ENCODE measurements at places on chromosomes 3 and 15.
A peak's percentile ranks its signal among the peaks of the same experiment; 100 is the strongest.

DNA sequence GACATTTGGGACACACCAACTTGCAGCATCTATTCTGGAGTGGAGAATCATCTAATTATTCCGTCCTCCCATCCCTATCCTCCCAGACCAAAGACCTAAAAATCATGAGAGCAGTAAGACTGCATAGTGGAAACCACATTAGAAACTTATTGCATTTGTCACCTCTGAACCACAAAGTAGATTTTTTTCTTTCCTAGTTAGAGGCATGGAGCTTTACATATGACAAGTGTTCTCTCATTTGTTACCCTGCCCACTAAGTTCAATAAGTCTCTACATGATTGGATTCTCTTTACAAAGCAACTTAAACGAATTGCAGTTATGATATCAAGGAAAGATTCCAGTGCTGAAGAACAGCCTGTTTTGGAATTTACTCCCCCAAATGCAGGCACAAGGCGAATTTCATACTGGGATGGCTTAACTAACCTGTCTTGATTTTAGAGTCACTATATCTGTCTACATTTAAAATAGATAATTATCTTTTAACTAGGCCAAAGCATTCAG is 42.3 kb upstream of the LRRFIP2 start:
- DNase-seq: no peak

GRCh38 chr15:81211376-81211775 is 14.7 kb downstream of the IL16 start:
- no peak for DNase-seq

GRCh38 chr3:119356646-119357045 is 62.5 kb downstream of the ARHGAP31 start:
- no peak for DNase-seq

- DNase-seq: no peak
Measured at GRCh38 chr3:109241459-109242186, 74.7 kb downstream of the DPPA2 start.

GRCh38 chr3:114527036-114527644 is 233.3 kb downstream of the TIGIT start:
- peak; percentile 47 for DNase-seq

GRCh38 chr3:4864503-4864902 is 114.7 kb upstream of the BHLHE40 start:
- no peak for DNase-seq

GRCh38 chr3:98259-98654 is 98.3 kb upstream of the CHL1 start:
- DNase-seq: no peak

- DNase-seq: peak; percentile 72
Measured at GRCh38 chr3:50246517-50246954, 10.5 kb downstream of the GNAI2 start.

GRCh38 chr3:151316267-151316991 is at the start of gene GPR87:
Gene GPR87 (minus strand): TSS chr3:151316820. CDS start chr3:151300100, 16,720 bp downstream.
- no peak for DNase-seq

DNA sequence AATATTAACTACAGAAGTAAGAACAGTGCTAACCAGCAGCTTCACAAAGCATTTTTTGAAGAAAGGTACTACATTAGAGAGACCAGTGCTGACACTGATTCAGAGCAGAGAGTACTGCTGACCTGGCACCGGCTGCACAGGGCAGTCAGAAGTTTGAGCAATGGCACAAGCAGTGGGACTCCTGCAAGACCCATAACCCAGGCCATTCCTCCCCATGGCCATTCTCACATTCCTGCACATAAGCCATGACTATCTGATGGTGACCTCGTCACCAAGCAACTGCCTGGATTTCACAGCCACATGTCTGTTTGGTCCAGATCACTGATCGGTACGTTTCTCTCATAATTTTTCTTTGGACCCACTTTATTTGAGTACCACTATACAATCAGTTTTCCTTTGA is 88.7 kb downstream of the GPR156 start:
- no peak for DNase-seq

DNA sequence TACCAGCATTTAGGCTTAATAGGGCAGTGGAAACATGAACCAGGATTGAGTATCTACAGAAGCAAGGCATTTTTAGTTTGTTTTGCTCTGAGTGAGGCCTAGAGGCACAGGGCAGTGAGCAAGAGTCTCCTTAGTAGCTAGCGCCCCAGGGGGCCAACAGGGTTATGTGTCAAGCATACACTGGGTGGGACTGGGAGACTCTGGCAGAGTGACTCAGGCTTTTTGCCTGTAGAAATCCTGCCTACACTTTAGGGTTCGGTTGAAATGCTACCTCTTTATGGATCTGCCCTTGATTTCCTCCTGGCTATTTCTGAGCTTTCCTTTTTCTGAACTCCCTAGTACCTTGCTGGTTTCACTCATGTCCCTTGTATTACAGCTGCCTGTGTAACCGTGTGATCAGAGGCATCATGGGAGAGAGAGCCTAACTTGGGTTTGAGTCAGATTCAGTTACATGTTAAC is 72.2 kb downstream of the TOP2B start:
- no peak for DNase-seq

GRCh38 chr3:167106456-167106855 is 273.6 kb downstream of the ZBBX start:
- DNase-seq: no peak

DNA sequence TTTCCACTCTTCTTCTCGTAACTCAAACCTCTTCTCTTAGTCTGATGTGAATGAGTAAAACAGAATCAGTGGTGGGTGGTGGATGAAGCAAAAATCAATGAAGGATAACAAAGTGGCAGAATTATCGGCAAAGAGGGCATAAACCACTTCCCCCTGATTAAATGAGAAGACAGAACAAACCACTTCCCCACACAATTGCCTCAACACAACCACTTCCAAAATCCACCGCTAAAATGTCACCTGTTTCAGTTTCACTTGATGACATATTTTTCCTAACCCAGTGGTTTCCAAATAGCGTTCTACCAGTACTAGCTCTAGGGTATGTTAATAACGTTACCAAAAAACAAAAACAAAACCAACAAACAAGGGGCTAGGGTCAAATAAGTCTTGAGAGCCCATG is 478.7 kb upstream of the WNT5A start:
- DNase-seq: no peak

DNA sequence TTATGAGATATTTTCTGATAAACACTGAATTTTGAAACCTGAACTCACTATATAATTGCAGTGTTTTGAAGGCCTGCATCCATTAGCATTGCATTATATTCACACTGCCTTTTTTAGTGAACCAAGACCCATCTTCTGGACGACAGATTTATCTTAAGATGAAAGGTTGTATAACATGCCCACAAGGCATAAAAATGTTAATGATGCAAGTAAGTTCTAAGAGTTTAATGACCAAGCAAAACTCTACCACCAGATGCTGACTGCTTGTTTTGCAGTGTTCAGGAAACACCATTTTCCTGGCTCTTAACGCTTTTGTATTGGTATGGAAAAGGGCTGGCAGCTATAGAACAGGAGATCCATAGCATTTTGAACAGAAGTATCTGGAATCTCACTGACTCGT is 46.1 kb downstream of the USP50 start:
- DNase-seq: no peak

DNA sequence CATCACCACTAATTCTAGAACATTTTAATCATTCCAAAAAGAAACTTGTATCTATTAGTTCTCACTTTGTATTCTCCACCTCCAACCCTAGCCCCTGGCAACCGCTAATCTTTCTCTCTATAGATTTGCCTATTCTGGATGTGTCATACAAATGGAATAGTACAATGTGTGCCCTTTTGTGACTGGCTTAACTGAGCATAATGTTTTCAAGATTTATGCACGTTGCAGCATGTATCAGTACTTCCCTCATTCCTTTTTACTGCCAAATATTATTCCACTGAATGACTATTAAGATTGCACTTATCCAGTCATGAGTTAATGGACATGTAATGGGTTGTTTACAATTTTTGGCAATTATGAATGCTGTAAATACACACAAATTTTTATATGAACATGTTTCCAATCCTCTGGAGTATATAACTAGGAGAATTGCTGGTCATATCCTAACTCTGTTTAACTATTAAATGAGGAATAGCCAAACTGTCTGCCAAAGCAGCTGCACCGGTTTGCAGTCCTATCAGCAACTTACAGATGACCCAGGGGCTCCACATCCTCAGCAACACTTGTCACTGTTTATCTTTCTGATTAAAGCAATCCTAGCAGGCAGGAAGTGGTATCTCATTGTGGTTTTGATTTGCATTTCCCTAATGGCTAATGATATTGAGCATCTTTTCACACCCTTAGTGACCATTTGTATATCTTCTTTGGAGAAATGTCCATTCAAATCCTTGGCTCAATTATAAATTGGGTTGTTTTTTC is 42.9 kb downstream of the DCUN1D1 start:
- DNase-seq: peak; percentile 74

- DNase-seq: peak; percentile 60
Measured at GRCh38 chr3:127044996-127045395, 62.1 kb downstream of the PLXNA1 start.

GRCh38 chr3:64355401-64355807 is 130.1 kb upstream of the PRICKLE2 start:
- no peak for DNase-seq

DNA sequence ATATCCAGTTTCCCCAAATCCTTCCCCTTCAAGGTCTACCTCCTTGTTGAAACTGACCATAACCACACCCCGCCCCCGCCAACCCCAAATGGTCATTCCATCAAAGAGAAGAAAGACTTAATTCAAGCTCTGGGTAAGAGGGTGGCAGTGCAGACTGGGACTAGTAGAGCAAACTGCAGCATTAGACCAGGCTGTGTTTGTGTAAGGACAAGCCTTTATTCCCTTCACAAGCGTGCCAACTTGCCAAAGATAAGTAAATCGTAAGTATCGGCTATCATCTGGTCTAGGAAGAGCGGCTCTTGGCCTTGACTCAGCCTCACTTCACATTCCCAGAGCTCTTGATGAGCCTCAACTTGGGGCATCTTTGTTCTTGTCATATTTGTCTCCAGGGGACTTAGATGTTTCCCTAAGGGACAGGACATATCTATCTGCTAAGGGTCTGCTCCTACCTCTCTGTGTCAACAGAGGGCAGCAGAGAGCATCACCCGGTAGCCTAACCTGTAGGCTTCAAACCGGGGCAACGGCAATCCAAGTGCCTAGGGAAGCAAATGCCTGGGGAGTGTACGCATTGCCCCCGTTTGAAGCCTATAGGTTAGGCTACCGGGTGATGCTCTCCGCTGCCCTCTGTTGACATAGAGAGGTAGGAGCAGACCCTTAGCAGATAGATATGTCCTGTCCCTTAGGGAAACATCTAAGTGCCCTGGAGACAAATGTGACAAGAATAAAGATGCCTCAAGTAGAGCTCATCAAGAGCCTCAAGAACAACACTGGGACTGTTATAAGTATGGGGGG is 8.9 kb upstream of the MAP3K13 start:
- peak; percentile 94 for DNase-seq

GRCh38 chr3:106758459-106758858 is 618.8 kb upstream of the CCDC54 start:
- DNase-seq: no peak

GRCh38 chr3:124207077-124207476 is 215.2 kb upstream of the ROPN1 start:
- DNase-seq: no peak

DNA sequence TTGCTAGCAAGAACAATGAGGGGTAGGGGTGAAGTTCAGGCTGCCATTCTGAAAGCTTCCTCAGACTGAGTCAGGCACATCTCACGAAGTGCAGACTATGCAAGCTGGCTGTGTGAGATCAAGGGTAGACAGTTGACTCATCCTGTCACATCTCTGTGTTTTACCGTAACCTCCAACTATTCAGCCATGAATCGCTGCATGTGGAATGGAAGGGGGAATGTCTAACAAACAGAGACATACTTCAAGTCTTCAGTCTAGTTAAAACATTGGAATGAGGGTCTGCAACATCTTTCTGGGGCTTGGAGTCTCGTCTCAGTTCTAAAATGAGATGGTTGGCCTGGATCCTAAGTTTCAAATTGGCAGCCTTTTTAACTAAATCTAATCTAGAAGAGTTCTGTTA is 25.9 kb downstream of the AGTR1 start:
- no peak for DNase-seq

GRCh38 chr3:12557473-12558100 is 700 bp downstream of the MKRN2 start:
- DNase-seq: peak; percentile 57

DNA sequence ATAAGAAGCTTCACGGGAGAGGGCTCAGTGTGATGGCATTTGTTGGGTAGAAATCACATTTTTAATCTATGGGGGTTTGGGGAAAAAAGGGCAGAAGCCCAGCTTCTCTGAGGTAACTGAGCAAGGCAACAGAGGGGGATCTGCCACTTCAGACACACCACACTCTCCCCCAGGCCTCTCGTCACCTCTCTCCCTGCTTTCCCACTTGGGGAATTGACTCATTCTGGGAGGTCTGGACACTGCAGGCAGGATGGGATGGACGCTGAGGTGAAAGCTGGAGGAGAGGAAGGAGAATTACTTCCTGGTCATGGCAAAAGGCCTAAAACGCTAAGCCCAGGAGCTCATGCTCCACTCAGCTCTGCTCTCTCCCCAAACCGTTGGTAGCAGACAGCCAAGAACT is 33.2 kb downstream of the MYO5C start:
- no peak for DNase-seq

- DNase-seq: no peak
Measured at GRCh38 chr3:127726894-127727293, 54.1 kb downstream of the ABTB1 start.

DNA sequence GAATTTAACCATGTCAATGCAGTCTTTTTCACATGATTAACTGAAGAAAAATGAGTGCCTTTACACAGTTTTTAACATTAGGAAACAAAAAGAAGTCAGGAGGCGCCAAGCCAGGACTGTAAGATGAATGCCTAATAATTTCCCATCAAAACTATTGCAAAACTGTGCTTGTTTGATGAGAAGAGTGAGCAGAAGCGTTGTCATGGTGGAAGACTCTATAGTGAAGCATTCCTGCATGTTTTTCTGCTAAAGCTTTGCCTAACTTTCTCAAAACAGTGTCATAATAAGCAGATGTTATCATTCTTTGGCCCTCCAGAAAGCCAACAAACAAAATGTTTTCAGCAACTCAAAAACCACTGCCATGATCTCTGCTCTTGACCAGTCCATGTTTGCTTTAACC is 156.8 kb upstream of the CDIN1 start:
- no peak for DNase-seq

GRCh38 chr3:184351511-184352148 is 9.8 kb downstream of the CLCN2 start:
- DNase-seq: no peak

DNA sequence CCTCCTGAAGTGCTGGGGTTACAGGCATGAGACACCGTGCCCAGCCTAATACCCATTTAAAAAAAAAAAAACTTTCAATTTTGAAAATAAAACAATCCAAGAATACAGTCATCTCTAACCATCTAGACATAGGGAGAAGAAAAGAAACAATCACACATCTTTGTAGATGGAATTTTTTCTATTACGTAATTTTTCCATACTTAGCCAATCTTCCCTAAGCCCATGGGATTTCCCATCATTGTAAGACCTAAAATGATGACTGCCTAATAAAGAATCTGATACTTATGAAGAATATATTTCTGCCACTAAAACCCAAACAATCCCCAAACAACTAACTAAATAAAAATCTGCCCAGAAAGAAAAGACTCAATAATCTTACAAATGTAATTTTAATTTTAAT is 88.7 kb downstream of the CBLB start:
- no peak for DNase-seq
